Mononuclear cell (primary cell): ENCODE measurements at places on chromosomes 7 and 10. TPM values are rescaled to one million over a fixed set of nuclear protein-coding genes. Genes with fewer than 3 reads are reported as not detected.

Gene OGA
- total RNA-seq: 346 TPM

Gene NDUFB8
- total RNA-seq: 112 TPM

Gene ABCB8
- total RNA-seq: 21.5 TPM

Gene PRKAR2B
- total RNA-seq: 62.1 TPM

Gene DNAJC12
- total RNA-seq: not detected

Gene RNLS
- 2.4 TPM for total RNA-seq

Gene TSPAN13
- 5.0 TPM for total RNA-seq

Gene GPR37
- 0.10 TPM for total RNA-seq

Gene EPHB6
- 8.3 TPM for total RNA-seq

Gene DDC
- not detected for total RNA-seq

Gene FAM24B
- 6.9 TPM for total RNA-seq

Gene EEF1AKMT2
- total RNA-seq: 21.3 TPM

Gene AGAP5
- 1.8 TPM for total RNA-seq

Gene CRYGN
- total RNA-seq: not detected

Gene CALML3
- total RNA-seq: not detected

Gene TRPV5
- not detected for total RNA-seq

Gene STAMBPL1
- total RNA-seq: 42.4 TPM

Gene PON3
- total RNA-seq: not detected

Gene FUOM
- 7.1 TPM for total RNA-seq

Gene FGFR2
- total RNA-seq: not detected

Gene GSTO1
- 60.4 TPM for total RNA-seq

Gene FEZF1
- total RNA-seq: not detected

Gene TMEM236
- under 0.01 TPM for total RNA-seq

Gene RARRES2
- not detected for total RNA-seq

Gene ZPBP
- total RNA-seq: not detected

Gene TMEM225B
- 1.4 TPM for total RNA-seq

Gene GNB2
- total RNA-seq: 82.2 TPM

Gene FFAR4
- under 0.01 TPM for total RNA-seq

Gene AASS
- total RNA-seq: 2.6 TPM

Gene ZFAND2A
- total RNA-seq: 66.2 TPM

Gene CDK1
- 3.4 TPM for total RNA-seq

Gene POLR3A
- 4.8 TPM for total RNA-seq

Gene GARIN1A
- total RNA-seq: 0.52 TPM

Gene ZNF783
- 8.5 TPM for total RNA-seq

Gene ELN
- total RNA-seq: not detected

Gene ATOH7
- not detected for total RNA-seq

Gene ASIC3
- total RNA-seq: 0.84 TPM

Gene PNLIPRP3
- total RNA-seq: not detected

Gene COL26A1
- 0.21 TPM for total RNA-seq

Gene RBP4
- total RNA-seq: not detected

Gene COX19
- 33.4 TPM for total RNA-seq

Gene CYP2C8
- total RNA-seq: 0.10 TPM

Gene ELMO1
- total RNA-seq: 215 TPM

Gene CCDC71L
- total RNA-seq: 34.5 TPM

Gene ZNF32
- 19.7 TPM for total RNA-seq

Gene DYNC1I1
- total RNA-seq: 0.10 TPM

Gene SP8
- not detected for total RNA-seq

Gene NAT16
- total RNA-seq: not detected

Gene ELAPOR2
- total RNA-seq: 6.7 TPM

Gene VPS37D
- 0.63 TPM for total RNA-seq

Gene LRRD1
- total RNA-seq: 0.10 TPM

Gene RET
- 0.63 TPM for total RNA-seq

Gene MIOS
- total RNA-seq: 78.3 TPM
